ENCODE measurements at places on chromosomes 2 and 18.

DNA sequence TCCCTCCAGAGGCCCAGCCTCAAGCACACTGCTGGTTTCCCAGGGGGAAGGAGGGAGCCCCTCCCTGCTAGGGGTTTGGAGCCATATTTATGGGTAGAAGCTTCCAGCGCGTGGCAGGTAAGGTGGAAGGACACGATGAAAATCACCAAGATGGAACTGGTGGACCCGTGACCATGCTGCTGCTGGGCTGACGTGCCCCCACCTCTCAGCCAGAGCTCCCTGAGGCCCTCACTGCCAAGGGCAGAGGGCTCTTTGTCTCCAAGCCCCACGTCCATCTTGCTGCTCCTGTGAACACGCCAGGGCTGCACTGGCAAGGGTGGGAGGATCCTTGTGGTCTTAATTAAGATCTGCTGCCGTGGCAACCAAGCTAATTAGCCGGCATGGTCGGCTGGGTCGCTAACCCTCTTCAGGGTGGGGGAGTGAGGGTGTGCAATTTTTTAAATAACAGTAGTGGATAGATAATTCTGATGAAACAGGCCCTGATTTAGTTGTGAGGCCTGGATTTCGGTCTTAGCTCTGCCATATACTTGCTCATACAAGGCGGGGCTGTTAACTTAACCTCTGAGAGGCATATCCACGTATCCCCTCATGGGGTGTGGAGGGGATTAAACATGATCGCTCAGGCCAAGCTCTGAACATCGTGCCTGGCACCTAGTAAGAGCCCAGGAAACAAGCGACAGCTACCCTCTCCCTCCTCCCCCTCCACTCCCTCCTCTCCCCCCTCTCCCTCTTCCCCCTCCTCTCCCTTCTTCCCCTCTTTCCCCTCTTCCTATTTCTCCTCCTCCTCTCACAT lies 232.8 kb downstream of the CELF4 start:
- DNase-seq, result no peak

- DNase-seq, result no peak
Measured at GRCh38 chr2:128978212-128978611, 659.5 kb upstream of the HS6ST1 start.

DNA sequence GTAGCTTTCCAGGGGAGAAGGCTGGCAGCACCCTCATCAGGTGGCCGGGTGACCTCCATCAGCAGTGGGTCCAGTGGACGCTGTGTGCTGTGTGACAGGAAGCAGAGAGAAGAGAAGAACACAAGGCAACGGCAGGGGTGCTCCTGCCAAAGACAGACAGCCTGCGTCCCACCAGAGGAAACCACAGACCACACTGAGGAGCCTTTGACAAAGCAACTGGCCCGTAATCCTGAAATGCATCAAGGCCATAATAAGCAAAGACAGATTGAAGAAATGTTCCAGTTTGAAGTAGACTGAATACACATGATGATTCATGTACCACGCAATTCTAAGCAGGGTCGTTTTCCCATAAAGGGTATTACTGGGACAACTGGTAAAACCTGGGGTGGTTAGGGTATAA lies 172.4 kb downstream of the FBXO15 start:
- DNase-seq, result no peak

- no peak for DNase-seq
Measured at GRCh38 chr2:68157002-68157401, 686 bp upstream of the PNO1 start.

GRCh38 chr2:240224676-240225075 lies 84.2 kb upstream of the OTOS start:
- no peak for DNase-seq

DNA sequence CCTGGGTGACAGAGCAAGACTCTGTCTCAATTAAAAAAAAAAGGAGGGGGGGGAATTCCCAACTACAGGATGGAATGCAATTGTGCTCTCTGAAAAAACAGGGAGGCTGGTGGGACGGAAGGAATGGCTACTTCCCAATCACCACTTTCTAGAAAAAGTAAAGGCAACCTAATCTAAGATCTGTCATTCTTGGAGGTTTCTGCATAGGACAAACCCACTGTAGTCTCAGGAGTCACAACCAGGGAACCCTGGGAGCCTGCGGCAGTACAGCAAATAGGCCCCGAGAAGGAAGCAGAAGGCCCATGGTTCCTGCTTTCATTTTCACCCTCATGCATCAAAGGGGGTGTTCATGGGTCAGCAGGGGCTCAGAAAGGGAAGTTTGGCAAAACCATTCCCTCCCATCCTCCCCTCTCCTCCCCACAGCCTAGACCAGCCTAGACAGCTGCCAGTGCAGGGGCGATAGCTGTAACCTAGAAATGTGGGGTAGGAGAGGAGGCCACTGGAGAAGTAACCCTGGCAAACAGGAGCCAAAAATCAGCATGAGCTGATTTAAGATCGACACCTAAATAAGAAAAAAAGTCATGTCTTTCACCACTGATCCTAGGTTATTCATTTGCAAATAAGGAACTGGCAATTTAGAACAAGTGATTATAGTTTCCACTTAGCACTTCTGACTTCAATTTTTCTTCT lies 48.0 kb downstream of the TRABD2A start:
- DNase-seq, result no peak

DNA sequence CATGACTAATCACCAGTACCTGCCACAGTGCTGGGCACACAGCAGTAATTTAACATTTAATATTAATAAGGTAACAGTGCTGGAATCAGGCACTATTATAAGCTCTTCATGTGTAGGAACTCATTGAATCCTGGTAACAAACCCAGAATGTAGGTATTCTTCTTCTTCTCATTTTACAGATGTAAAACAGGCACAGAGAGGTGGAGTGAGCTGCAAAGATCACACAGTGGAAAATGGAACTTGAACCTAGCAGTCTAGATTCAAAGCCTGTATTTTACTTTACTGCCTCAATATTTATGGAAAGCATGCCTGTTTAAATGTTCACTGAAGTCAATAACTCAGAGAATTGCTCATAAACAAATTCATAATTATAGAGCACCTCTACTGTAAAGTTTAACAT lies 3.7 kb upstream of the VAPA start:
- no peak for DNase-seq

- no peak for DNase-seq
Measured at GRCh38 chr2:191151331-191151730, 537 bp upstream of the STAT4 start.

DNA sequence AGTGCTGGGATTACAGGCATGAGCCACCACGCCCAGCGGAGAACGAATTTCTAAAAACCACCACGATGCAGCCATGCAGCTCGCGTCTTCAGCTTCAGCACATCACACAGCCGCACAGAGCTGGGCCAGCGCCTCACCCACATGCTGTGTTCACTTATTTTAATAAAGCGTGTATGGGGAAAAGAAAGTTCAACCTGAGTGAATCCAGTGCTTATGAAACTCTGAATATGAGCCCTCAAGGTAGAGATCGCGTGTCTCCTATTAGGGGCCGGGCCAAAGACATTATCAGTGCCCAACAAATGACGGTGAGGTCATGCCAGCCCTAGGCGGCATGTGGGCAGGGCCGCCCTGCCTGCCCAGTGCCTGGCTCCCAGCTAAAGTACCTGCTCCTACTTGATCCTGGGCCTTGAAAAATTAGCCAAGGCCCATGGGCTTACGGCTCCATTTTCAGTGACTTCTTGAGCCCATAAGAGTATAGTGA lies 44.3 kb downstream of the SPRED2 start:
- DNase-seq, result no peak

DNA sequence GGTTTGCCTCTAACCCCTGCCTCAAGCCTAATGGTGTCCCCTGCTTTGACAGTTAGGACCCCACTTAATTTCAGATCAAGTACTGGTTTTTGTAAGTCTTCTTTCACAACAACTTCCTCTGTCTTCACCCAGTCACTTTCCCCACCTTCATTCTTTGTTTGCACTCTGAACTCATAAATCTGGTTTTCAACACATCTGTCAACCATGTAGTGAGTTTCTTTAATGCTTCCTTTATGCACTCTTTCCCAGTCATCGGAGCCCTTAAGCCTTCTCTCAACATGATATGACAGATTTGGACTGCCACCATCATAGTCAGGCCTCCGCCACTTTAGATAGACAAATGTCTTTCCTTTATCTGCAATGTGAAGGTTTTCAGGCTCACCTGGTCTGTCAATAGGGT lies 109.1 kb downstream of the PLEKHA3 start:
- DNase-seq, result no peak

DNA sequence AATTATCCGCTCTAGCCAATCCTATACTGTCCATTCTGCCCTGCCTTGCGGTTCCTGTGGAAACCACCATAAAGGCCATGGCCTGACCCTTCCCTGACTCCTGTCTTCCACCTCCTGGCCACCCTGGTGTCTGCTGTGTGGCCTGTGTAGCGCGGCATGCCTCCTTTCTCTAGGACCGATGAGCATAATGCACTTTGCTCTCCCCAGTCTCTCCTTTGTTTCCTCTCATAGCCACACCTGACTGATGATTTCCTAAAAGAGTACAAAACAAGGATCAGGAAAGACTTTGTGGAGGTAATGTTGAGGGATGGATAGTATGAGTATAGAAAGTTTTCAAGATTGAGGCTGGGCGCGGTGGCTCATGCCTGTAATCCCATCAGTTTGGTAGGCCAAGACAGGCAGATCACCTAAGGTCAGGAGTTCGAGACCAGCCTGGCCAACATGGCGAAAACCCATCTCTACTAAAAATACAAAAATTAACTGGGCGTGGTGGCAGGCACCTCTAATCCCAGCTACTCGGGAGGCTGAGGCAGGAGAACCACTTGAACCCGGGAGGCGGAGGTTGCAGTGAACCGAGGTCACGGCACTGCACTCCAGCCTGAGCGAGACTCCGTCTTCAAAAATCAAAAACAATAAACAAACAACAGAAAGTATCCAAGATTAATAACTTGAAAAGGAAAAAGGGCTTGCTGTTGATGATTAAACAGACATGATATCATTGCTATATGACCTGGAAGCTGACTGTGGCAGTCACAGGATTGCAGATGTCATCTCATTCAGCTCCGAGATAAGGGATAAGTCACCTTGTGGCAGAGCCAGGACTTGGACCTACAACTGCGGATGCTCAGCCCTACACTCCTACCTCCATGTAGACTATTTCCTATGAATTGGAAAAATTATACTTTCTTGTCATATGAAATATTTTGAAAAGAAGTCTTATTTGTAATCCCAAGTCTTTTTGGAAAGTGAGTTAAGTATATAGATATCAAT lies 16.6 kb downstream of the SOWAHC start:
- DNase-seq, result no peak

- no peak for DNase-seq
Measured at GRCh38 chr18:37553633-37554398, 11.8 kb downstream of the CELF4 start.

- no peak for DNase-seq
Measured at GRCh38 chr2:137928547-137929518, 35.4 kb upstream of the HNMT start.

DNA sequence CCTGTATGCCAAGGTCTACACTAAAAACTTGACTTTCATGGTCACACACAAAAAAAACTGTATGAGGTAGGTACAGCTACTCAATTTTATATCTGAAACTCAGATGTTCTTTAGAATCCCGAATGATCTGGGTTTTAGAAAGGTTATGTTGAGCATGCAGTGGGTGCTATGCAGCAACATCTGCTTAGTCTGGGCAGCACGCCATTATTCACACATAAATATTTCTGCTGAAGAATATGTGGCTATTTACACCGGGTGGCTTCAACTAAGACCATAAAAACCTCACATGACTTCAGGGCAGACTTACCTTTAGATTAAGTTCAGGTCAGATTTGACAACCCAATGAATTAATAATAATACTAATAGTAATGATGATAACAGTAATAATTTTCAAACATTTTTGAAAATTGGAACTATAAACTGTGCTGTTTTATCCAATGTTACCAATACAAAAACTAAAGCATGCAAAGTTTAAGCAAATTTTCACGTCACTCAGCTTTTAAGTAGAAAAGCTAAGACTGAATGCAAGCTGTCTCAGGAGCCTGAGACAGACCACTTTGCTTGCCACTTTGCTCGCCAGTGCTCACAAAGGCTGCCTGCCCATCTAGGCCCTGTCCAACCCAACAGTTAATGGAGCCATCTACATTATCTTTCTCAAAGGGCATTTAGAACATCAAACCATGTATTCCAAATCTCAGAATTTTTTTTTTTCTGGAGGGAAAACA lies 292.0 kb downstream of the CNTNAP5 start:
- no peak for DNase-seq

- no peak for DNase-seq
Measured at GRCh38 chr2:155842103-155842502, 490.4 kb downstream of the NR4A2 start.

- DNase-seq, result no peak
Measured at GRCh38 chr2:190911813-190912212, 31.2 kb downstream of the GLS start.

DNA sequence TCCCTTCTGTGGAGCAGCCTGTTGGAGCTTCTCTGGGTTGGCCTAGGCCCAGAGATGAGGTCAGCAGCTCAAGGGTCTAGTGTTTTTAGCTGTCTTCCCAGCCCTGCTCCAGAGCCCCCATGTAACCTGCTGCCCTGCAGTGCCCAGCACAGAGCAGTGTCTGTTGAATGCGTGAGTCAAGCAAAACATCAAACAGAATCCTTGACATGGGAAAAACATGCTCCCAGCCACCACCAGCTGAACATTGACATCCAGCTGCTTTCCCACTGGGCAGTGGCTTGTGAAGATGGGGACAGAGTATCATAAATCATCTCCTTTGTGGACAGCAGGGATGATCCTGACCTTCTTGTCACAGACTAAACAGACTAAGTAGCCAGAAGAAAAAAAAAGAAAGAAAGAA lies 22.6 kb downstream of the IMPA2 start:
- no peak for DNase-seq

GRCh38 chr2:104915107-104915793 lies 61.3 kb downstream of the POU3F3 start:
- DNase-seq, result no peak

DNA sequence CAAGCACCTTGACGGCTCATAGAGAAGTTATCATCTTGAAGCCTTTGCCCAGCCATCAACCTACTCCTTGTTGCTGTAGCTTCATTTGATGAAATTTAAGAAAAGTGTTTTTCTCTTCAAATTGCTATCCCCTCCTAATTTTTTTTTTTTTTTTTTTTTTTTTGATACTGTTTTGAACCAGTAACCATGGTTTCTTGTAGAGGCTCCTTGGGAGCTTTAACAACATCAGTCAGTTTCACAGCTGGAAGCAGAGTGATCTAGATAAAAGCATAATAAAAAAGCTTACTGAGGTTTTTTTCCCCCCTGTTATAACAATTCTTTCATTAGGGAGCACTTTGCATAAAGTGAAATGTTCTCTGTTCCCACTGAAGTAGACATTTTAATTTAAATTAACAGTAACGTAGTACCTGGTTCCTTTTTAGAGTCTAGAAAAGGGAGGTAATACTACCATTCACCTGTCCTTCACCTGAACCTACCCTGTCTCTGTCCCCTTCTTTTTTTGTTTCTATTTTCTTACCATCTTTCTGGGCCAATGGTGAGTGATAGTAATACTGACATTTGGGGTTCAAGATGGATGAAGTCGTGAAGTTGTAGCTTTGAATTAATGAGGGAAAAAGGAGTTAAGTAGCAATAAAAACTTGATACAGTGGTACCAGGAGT lies 101.5 kb downstream of the NCOA1 start:
- no peak for DNase-seq

GRCh38 chr2:137700681-137701080 lies 263.6 kb upstream of the HNMT start:
- DNase-seq, result no peak

GRCh38 chr2:148914463-148914862 lies 39.4 kb downstream of the KIF5C start:
- no peak for DNase-seq

- DNase-seq, result no peak
Measured at GRCh38 chr2:176999301-176999700, 213.3 kb upstream of the HNRNPA3 start.

All from NCI-H524 treated with DMSO at 0.1 percent for 48 hours (cell line).